ENCODE measurements at places on chromosomes 7 and 10.

DNA sequence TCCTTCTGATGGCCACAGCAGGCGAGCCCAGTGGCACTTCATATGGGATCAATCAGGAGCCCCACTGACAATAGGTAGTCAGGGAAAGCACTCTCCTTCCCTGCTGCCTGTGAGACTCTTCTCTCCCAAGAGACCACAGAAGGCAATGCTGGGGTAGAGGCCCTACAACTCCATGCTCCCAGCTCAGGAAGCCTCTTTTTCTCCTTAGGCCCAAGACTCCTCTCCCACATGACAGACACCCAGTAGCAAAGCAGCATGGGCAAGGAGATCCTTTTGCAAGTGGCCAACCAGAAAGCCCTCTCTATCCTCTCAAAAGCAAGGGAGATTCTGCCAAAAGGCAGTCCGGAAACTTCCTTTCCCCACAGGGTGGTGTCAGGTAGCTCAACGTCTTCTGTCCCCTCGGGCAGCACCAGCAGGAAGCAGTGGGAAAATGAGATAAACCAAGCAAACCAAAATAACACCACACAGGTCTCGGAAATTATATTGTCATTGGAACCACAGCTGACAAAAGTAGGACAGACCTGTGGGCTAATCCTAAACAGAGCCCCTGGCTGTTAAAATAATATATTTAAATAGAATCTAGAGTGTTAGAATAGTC, 172.7 kb upstream of the GDF10 start:
- H3K27me3 ChIP-seq: no peaks in the 10 kb centered on the region
- H3K27ac ChIP-seq: no peak overlapping the region
- DNase-seq: no peak
- no peaks in the 10 kb centered on the region for H3K36me3 ChIP-seq
- no peaks in the 10 kb centered on the region for H3K4me1 ChIP-seq

DNA sequence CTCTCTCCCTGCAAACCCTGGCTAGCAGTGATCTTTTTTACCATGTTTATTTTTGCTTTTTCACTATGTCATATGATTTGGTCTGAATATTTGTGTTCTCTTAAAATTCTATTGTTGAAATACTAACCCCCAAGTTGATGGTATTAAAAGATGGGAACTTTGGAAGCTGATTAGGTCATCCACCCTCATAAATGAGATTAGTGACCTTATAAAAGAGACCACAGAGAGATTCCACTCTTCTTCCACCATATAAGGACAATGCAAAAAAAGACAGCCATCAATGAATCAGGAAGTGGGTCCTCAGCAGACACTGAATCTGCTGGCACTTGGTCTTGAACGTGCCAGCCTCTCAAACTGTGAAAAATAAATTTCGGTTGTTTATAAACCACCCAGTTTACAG, 112.8 kb upstream of the KCND2 start:
- no peak for DNase-seq
- H3K4me3 ChIP-seq: no peak overlapping the region
- H3K4me1 ChIP-seq: no peaks in the 10 kb centered on the region
- no peak overlapping the region for H3K27ac ChIP-seq

- no peaks in the 10 kb centered on the region for H3K36me3 ChIP-seq
- no peak overlapping the region for H3K4me3 ChIP-seq
- H3K27ac ChIP-seq: no peak overlapping the region
- peaks cover 13% of the 10 kb centered on the region for H3K27me3 ChIP-seq
- H3K4me1 ChIP-seq: no peaks in the 10 kb centered on the region
Measured at GRCh38 chr10:84613336-84614021, 285.1 kb downstream of the CCSER2 start.

DNA sequence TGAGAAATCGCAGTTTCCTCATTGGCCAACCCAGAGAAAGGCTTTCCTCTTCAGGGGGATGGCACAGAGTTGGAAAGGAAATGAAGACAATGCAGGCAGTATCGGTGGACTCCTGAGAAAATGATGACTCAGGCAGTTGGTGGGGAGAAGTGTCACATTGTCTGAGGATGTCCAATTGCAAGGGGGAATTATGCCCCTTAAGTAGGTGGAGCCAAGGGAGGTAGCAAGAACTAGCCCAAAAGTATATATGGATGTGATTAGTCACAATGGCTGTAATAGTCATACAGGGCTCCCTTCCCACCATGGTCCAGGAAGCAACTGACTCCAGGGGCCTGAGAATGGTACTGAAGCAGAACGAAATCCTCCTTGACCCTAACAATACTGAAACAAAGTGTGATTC, 58.3 kb upstream of the EGFR start:
- no peak for DNase-seq
- H3K4me3 ChIP-seq: no peak overlapping the region
- H3K36me3 ChIP-seq: no peaks in the 10 kb centered on the region
- H3K27ac ChIP-seq: no peak overlapping the region
- no peaks in the 10 kb centered on the region for H3K27me3 ChIP-seq
- H3K4me1 ChIP-seq: no peaks in the 10 kb centered on the region

DNA sequence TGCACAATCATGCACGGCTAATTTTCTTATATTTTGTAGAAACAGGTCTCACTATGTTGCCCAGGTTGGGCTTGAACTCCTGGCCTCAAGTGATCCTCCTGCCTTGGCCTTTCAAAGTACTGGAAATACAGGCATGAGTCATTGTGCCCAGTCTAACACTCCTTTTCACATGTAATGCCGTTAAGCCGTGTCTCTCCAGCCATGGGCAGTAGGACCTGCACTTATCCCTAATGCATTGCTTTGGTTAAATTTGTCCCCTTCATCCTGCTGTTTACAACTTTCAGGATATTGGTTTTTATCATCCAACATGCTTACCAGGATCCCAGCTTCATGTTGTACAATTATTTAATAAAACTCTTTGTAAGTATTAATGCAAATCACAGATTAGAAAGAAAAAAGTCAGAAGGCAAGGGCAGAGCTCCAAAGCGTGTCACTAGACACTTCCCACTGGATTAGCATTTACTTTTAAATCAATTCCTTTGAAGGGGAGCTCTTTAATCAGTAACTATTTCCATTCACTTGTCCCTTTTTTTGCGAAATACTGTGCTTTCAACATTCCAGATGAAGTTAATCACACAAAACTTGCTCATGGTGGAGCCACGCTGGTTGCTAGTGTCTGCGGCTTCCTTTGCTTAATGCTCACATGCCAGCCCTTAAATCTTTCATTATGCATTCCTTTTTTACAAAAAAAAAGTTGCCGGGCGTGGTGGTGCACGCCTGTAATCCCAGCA, 256.0 kb upstream of the AUTS2 start:
- no peaks in the 10 kb centered on the region for H3K4me1 ChIP-seq
- no peak for DNase-seq
- H3K27ac ChIP-seq: no peak overlapping the region
- H3K27me3 ChIP-seq: peaks cover 4% of the 10 kb centered on the region

- H3K27ac ChIP-seq: no peak overlapping the region
- H3K4me1 ChIP-seq: no peaks in the 10 kb centered on the region
- H3K4me3 ChIP-seq: no peak overlapping the region
- no peak for DNase-seq
- H3K36me3 ChIP-seq: no peaks in the 10 kb centered on the region
Measured at GRCh38 chr7:106520962-106521514, 139.9 kb downstream of the CCDC71L start.

DNA sequence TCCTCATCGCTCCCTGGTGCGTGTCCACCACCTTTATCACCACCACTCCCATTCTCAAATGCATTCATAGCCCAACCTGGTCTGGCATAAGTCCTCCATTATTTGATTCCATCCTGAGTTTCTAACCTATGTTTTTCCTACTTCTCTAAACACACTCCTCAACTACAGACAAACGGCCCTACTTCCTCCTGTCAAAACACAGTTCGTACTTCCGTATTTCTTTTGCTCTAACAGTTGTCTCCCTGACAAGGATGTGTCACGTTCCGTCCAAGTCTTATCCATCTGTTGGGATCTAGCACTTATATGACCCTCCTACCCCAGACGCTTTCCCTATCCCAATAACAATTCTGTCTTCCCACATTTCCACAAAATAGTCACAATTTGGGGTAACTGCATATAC, 46.8 kb downstream of the DOCK4 start:
- peaks cover 6% of the 10 kb centered on the region for H3K4me1 ChIP-seq
- DNase-seq: no peak
- no peaks in the 10 kb centered on the region for H3K27me3 ChIP-seq
- H3K36me3 ChIP-seq: no peaks in the 10 kb centered on the region
- H3K4me3 ChIP-seq: no peak overlapping the region

DNA sequence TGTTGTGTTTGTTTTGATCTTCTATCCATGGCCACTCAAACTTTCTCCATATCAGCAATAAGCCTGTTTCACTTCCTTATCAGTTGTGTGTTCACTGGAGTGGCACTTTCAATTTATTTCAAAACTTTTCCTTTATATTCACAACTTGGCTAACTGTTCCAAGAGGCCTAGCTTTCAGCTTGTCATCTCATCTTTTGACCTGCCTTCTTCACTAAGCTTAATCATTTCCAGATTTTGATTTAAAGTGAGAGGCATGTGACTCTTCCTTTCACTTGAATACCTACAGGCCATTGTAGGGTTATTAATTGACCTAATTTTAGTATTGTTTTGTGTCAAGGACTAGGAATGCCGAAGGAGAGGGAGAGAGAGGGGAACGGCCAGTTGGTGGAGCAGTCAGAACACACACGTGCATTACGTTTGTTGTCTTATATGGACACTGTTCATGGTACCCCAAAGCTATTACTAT, 5.5 kb upstream of the GNAT3 start:
- H3K27ac ChIP-seq: no peak overlapping the region
- H3K4me1 ChIP-seq: peaks cover 6% of the 10 kb centered on the region
- no peak for DNase-seq
- no peak overlapping the region for H3K4me3 ChIP-seq

DNA sequence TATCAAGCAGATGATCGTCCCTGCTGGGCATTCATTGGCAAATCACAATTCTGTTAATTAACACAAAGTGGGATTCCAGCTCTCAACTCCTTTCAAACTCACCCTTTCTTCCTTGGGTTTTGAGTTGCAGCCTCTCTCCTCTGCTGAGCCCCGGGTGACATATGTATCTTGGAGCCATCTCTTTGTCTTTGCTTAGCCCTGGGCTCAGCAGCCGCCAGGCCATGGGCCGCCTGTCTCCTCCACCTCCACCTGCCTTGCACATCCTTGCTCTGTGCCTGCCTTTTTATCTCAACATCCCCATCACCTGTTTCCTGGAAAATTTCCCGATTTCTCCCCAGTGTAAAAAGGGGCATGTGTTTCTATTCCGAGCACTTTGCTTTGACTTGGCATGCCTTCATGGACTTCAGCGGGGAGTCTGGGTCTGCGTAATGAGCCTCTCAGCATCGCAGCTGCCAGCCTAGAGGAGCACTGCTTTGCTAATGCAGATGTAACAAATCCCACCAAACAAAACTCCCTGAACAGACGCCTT, 141.3 kb upstream of the AGK start:
- H3K36me3 ChIP-seq: no peaks in the 10 kb centered on the region
- H3K4me3 ChIP-seq: no peak overlapping the region
- no peak overlapping the region for H3K27ac ChIP-seq
- peaks cover 16% of the 10 kb centered on the region for H3K27me3 ChIP-seq
- H3K4me1 ChIP-seq: no peaks in the 10 kb centered on the region
- no peak for DNase-seq

GRCh38 chr7:147990079-147990478, 600.5 kb upstream of the C7orf33 start:
- no peaks in the 10 kb centered on the region for H3K27me3 ChIP-seq
- no peak overlapping the region for H3K27ac ChIP-seq
- no peaks in the 10 kb centered on the region for H3K4me1 ChIP-seq
- no peak overlapping the region for H3K4me3 ChIP-seq
- no peak for DNase-seq

DNA sequence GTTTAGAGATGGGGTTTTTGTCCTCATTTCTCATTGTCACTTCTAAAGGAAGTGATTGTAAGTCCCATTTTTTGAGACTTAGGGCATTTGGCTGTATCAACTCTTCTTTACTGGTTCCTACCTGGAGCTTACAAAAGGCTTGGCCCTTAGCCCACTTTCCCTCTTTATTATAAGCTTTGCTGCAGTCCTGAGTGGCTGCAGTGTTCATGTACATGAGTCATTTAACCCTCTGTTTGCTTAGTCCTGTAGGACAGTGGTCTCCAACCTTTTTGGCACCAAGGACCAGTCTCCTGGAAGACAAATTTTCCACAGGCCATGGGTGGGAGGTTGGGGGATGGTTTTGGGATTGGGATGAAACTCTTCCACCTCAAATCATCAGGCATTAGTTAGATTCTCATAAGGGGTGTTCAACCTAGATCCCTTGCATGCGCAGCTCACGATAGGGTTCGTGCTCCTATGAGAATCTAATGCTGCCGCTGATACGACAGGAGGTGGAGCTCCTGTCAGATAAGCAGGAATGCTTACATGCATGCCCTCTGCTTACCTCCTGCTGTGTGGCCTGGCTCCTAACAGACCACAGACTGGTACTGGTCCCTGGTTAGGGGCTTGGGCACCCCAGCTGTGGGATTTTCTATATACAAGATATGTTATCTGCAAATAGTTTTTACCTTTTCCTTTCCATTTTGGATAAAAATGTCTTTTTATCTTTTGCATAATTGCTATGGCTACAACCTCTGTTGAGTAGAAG, 99.7 kb downstream of the CCSER2 start:
- H3K36me3 ChIP-seq: peaks cover 42% of the 10 kb centered on the region
- H3K27me3 ChIP-seq: no peaks in the 10 kb centered on the region
- no peak overlapping the region for H3K4me3 ChIP-seq
- H3K4me1 ChIP-seq: peaks cover 9% of the 10 kb centered on the region
- no peak overlapping the region for H3K27ac ChIP-seq

GRCh38 chr7:132226957-132227290, 349.3 kb downstream of the PLXNA4 start:
- peaks cover 10% of the 10 kb centered on the region for H3K27me3 ChIP-seq
- no peak overlapping the region for H3K27ac ChIP-seq
- H3K4me3 ChIP-seq: no peak overlapping the region
- no peaks in the 10 kb centered on the region for H3K36me3 ChIP-seq
- H3K4me1 ChIP-seq: no peaks in the 10 kb centered on the region
- DNase-seq: no peak

DNA sequence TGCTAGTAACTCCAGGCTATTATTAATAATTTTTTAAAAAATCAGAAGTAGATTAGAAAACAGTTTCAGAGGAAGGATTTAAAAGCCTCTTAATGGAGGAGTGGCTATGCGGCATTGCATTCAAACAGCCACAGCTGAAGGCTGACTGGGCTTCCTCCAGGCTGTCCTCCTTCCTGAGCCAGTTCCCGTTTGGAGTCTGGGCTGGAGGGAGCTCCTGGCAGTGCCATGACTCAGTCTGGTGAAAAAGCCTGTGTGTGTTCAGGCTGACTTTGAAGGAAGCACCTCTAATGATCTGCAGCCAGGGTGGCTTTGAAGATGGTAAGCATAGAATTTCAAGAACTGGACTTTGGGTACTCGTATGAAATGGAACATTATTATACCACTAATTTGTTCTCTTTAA, 134.6 kb downstream of the DPP6 start:
- H3K27ac ChIP-seq: no peak overlapping the region
- no peaks in the 10 kb centered on the region for H3K4me1 ChIP-seq
- H3K27me3 ChIP-seq: peaks cover 6% of the 10 kb centered on the region
- DNase-seq: no peak
- H3K36me3 ChIP-seq: no peaks in the 10 kb centered on the region

GRCh38 chr10:120962756-120963593, 111.8 kb downstream of the WDR11 start:
- no peaks in the 10 kb centered on the region for H3K4me1 ChIP-seq
- H3K27ac ChIP-seq: no peak overlapping the region
- H3K36me3 ChIP-seq: no peaks in the 10 kb centered on the region
- H3K27me3 ChIP-seq: no peaks in the 10 kb centered on the region

GRCh38 chr10:35819011-35819410, 176.9 kb upstream of the FZD8 start:
- no peaks in the 10 kb centered on the region for H3K36me3 ChIP-seq
- no peak overlapping the region for H3K4me3 ChIP-seq
- no peaks in the 10 kb centered on the region for H3K27me3 ChIP-seq
- H3K4me1 ChIP-seq: no peaks in the 10 kb centered on the region
- no peak for DNase-seq

Data from stimulated activated naive B cell treated with anti-CD40 and anti-IgM and Interleukin-4, amounts not matched to agents 10 μg/mL and 1 μg/mL and 100 μg/mL, for 72 hours (primary cell).